ENCODE measurements at places on chromosomes 6 and 20.

- DNase-seq = no peak
Observed at GRCh38 chr6:136959471-136959891, 37.4 kb downstream of the SLC35D3 start.

DNA sequence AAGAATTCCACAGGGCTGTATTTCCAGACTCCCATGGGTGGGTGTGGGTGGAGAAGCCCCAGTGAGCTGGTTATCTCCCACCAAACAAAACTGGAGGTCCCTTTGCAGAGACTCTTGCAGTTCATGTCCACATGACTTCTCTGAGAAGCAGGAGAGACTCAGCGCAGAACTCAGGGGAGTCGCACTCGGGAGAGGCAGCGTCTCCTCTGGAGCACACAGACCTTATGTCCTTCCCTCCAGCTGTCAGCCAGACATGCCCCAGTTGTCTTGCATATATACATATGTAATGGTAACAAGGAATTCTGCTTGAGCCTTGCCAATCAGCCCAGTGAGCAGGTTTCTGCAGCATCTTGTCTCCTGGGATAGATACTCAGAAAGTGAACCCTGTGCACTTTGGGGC, 23.8 kb downstream of the MYT1 start:
- DNase-seq = no peak

DNA sequence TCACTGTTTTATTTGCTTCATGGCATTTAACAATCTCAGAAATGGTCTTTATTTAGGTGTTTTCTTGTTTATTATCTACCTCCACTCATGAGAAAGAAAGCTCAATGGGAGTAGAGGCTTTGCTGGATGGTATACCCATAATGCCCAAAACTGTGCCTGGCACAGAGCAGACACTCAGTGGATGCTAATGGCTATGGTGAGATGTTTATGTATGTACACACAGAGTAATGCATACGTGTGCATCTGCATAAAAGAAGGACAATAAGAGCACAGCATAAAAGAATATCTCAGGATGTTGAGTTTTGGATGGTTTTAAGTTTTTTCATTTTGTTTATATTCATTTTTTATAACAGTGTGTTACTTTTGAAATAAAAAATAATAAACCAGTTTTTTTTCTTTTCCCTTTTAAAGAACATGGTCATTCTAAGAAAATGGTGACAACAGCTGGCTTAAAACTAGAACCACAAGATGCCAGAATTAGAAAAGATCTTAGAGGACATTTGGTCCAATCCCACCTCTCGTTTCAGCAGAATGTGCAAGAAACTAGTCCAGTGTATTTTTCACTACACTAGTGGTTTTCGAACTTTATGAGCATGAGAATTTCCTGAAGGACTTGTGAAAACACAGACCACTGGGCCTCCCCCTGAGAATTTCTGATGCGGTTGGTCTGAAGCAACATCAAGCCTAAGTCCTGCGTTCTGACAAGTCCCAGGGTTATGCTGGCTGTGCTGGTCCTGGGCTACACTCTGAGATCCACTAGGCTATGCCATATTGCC, 131.9 kb downstream of the FYN start:
- no peak for DNase-seq

DNA sequence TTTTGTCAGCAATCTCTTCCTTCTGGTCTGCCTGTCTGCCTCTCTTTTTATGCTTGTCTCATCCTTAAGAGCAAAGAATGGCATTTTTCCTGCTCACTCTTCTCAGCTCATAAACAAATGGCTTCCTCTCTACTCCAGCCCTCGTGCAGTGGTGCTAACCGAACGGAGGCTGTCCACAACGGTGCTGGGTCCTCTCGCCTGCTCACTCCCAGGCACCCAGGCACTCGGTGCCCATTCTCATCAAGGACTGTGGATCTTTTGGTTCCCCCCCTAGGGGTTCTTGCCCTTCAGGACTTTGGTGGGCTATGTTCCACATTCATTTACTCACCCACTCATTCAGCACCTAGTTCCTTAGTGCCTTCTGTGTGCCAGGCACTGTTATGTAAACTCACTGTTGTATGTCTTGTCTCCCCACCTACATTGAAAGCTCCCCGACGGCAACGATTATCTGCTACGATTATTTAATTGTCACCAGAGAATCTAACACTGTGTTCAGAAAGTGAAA, 113.9 kb downstream of the FYN start:
- DNase-seq = no peak

- DNase-seq = peak; percentile 19
Observed at GRCh38 chr20:64242003-64242796, 13.3 kb upstream of the PCMTD2 start.

DNA sequence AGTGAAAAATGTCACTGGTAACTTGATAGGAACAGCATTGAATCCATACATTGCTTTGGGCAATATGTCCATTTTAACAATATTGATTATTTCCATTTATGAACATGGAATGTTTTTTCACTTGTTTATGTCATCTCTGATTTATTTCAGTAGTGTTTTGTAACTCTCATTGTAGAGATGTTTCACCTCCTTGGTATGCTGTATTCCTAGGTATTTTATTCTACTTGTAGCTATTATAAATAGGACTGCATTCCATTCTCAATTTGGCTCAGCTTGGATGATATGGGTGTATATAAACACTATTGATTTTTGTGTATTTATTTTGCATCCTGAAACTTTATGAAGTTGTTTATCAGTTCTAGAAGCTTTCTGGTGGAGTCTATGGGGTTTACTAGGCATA, 730.3 kb downstream of the DOK5 start:
- no peak for DNase-seq

GRCh38 chr20:6959900-6960312, 192.4 kb downstream of the BMP2 start:
- no peak for DNase-seq

DNA sequence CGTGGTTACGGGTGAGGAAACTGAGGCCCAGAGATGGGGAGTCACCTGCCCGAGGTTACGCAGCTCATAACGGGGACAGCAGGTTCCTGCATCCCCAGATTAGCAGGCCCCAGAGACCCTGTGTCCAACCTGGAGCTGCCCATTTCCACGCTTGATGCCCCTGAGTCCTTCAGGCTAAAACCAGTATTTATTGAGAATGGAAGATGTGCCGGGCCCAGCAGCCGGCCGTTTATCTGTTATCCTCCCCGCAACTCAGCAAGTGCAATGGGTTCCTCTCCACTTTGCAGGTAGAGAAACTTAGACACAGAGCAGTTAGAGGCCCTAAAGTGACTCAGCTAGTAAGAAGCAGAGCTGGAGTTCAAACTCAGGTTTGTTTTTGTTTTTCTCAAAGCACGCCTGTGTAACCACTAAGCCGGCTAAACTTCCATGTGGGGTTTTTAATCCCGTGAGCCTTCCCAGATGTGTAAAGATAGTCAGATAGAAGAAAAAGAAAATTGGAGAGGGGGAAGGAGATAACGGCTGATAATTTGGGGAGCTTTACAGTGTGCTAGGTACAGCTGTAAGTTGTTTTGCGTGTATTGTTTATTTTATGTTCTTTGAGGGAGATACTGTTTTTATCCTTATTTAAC, 775 bp downstream of the PFDN4 start:
- no peak for DNase-seq

- no peak for DNase-seq
Observed at GRCh38 chr6:169648092-169648491, 53.7 kb downstream of the WDR27 start.

DNA sequence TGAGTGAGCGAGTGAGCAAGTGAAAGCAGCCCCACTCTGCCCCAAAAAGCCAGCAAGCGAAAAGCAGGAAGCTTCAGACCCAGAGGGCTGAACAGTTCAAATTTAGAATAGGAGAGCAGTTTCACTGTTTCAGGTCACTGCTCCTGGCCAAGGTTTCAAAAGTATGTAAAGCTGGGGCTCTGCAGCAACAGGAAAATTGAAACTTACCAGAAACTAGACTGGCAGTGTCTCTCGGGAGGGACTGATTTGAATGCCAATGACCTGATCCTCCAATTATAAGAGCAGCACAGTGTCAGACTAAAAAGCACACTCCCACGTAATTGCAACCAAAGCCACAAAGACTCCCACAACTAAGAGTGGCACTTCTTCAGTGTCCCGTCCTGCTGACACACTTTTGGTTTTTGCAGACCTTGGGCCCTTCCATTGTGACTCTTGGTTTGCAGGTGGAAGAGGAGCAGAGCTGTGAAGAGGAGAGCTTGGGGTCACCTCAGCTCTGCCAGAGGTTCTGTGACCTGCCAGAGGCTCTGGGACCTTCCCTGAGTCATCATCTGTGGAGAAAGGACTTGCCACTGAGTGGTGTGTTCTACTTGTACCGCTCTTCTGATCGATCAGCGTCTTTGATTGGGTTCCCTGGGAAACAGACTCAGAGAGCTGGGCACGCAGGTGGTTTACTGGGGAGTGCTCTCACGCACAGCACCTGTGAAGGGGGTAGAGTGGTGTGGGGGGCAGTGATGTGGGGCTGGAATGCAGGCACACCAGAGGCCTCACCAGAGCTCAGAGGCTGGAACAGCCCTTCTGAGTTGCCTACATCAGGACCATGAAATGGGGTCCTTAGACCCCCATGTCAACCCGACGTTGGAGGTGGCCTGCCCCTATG, 52.7 kb upstream of the PTGIS start:
- DNase-seq = no peak

GRCh38 chr6:45433533-45434380, 56.0 kb upstream of the SUPT3H start:
- no peak for DNase-seq

DNA sequence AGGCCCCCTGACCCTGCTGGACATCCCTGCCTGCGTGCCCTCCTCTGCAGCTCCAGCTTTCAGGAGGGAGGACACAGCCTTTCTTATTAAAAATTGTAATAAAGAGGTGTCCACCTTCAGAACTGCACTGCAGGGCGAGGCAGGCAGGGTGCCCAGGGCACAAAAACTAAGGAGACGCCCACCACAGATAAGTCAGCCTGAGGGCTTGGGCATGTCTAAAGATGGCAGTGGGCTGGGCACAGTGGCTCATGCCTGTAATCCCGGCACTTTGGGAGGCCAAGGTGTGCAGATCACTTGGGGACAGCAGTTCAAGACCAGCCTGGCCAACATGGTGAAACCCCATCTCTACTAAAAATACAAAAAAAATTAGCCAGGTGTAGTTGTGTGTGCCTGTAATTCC, 7.0 kb upstream of the C20orf144 start:
- no peak for DNase-seq

GRCh38 chr20:5078399-5078958, 41.3 kb downstream of the PCNA start:
- no peak for DNase-seq

DNA sequence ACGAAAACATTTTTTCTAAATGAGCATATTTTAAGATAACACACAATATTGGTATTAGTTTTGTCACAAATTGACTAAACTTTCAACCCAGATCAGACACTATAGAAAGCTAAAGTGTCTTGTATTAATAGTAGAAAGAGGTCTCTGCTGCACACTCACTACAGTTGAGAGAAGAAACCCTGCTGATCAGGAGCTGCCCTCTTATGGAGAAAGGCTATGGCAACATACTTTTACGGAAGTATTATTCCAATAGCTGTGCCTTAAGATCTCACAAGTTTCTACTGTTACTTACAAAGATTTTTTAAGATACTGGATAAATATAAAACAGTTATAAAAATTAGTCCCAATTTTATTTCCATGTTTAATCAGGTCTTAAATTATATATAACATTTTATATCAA, 155.7 kb downstream of the RIMS1 start:
- DNase-seq = no peak

DNA sequence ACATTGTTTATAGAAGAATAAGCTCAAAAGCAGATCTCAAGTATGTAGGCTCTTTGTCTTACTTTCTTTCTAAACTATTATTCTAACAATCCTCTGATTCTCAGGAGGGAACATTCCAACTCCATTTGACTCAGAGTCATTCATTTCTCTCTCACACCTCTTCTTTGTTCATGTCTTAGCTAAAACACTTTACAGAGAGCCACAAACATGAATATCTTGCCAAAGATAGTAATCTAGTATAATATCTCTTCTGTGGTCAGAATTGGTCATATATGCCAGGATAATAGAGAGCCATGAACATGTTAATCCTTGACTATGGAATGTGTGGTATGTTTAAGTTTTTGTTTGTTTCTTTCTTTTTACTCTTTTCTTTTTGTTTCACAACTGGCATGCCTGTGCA, 456.0 kb upstream of the PTCHD4 start:
- DNase-seq = no peak

GRCh38 chr6:5246141-5247097, 14.3 kb downstream of the LYRM4 start:
- no peak for DNase-seq

DNA sequence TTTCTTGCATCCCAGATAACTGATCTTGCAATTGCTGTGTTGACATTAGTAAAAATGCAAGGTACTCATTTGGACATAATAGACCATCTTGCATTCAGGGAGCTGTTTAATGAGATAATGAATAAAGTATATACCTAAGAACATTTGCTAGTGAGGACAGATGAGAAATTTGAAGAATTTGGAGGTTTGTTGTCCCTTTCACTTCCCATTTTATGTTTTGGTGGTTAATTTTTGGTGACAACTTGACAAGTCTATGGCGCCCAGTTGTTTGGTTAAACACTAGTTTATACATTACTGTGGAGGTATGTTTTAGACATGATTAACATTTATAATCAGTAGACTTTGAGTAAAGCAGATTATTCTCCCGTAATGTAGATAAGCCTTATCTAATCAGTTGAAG, 300.2 kb upstream of the SYNCRIP start:
- no peak for DNase-seq

GRCh38 chr6:56104591-56104990, 142.8 kb downstream of the COL21A1 start:
- DNase-seq = no peak

DNA sequence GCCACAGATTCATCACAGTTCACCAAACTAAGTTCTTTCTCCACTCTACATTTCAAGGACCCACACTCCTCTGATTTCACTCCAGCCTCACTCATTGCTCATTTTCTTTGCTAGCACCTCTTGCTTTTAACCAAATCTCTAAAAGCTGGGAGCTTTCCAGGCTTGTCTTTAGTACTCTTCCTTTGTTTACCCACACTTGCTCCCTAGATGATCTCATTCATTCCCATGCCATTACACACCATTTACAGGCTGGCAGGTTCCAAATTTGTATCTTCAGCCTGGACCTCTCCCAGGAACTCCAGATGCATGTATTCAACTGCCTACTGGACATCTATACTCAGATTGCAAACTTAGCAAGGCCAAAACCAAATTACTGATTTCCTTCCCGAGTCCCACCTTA, 5.3 kb upstream of the GUCA1B start:
- DNase-seq = no peak

- no peak for DNase-seq
Observed at GRCh38 chr6:138230759-138231380, 12.6 kb upstream of the PBOV1 start.

DNA sequence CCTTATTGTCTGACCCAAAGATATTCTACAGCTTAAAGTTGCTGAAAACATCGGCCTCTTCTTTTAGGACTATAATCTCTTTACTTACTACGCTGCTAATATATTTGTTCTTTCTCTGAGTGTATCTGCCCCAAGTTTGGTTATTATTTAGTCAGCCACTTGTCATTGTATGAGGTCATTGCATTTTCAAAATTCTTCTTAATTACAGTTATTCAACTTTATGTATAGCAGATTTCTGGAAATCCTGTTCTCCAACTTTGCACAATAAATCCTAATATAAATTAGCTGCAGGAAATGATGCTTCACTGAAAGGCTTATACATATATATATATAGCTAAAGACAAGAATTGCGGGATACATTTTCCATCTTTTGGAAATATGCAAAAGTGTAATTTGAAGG, 88.5 kb upstream of the HIVEP1 start:
- no peak for DNase-seq

- DNase-seq = no peak
Observed at GRCh38 chr6:54847799-54848597, 1.4 kb downstream of the FAM83B start.

GRCh38 chr20:6169251-6169650, 46.4 kb upstream of the FERMT1 start:
- no peak for DNase-seq

GRCh38 chr6:114108119-114109002, 137.4 kb upstream of the HDAC2 start:
- peak; percentile 65 for DNase-seq

All from omental fat pad (tissue), 4 donors.